ENCODE measurements at places on chromosomes 5 and 9. TPM values are rescaled to one million over a fixed set of nuclear protein-coding genes. Genes with fewer than 3 reads are reported as not detected.

PITX1 gene
- 0.12 TPM for polyA plus RNA-seq

GPR150 gene
- polyA plus RNA-seq, result 1.4 TPM

RPL37 gene
- 1,071 TPM for polyA plus RNA-seq

UGT3A1 gene
- not detected for polyA plus RNA-seq

STK10 gene
- polyA plus RNA-seq, result 7.9 TPM

PDGFRB gene
- 11.5 TPM for polyA plus RNA-seq

DBH gene
- 0.09 TPM for polyA plus RNA-seq

AGXT2 gene
- not detected for polyA plus RNA-seq

SPINK13 gene
- polyA plus RNA-seq, result not detected

AQP3 gene
- 18.3 TPM for polyA plus RNA-seq

SH3TC2 gene
- polyA plus RNA-seq, result 0.31 TPM

ZBTB5 gene
- polyA plus RNA-seq, result 2.8 TPM

CDHR2 gene
- polyA plus RNA-seq, result 0.89 TPM

SPINK6 gene
- not detected for polyA plus RNA-seq

PCDHGB5 gene
- polyA plus RNA-seq, result 1.1 TPM

BTNL8 gene
- polyA plus RNA-seq, result 0.49 TPM

C5orf46 gene
- 1.8 TPM for polyA plus RNA-seq

EIF4E1B gene
- 1.5 TPM for polyA plus RNA-seq

NMUR2 gene
- polyA plus RNA-seq, result 0.02 TPM

LCN15 gene
- polyA plus RNA-seq, result not detected

All from pancreas (tissue), 10 donors.